Epithelial cell of prostate (primary cell): ENCODE measurements at places on chromosomes 7 and 10.

DNA sequence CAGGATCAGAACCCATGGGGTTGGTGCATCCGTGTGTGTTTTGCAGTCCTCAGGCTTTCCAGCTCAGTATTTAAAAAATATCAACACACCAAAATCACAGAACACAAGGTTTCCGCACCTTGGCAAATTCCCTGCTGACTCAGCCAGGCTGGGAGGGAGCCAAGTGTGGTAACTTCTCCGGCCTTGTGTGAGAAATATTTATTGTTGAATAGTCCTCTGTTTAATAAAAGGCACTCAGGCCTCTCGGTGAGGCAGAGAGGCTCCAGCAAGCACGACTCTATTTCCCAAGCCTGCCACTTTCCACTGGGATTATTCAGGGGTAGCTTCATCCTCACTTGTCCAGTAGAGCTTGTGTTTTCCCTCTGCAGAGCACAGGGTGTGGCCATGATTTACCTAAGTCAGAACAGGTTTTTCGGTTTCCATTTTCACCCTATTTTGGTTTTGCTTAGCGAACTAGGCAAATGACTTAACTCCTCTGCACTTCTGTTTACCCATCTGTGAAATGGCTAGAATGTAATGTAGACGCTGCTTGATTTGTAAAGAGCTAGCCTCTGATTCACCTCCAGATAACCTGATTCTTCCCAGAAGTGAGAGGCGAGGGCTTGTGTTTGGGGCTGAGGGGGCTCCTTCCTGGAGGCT, 13.0 kb upstream of the CHST15 start:
- peak; percentile 78 for DNase-seq

- DNase-seq = no peak
Observed at GRCh38 chr7:82741493-82741892, 297.9 kb upstream of the CACNA2D1 start.

DNA sequence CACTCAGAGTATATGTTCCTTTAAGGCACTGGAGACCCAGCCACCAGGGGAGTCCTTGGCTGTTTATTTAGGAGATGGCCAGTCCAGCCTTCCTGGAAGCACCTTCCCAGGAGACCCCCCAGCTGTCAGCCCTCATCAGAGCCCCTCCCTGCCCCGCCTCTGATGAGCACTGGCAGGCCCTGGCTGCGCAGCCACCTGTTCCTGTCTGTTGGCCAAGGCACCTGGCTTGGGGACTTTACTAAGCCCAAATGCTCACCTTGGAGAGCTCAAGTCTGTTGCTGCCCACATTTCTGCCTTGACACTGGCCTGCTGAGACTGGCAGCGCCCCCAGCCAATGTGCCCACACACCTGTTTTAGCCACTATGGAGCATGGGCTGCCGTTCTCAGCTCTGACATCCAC, 124.7 kb downstream of the ELMO1 start:
- no peak for DNase-seq

DNA sequence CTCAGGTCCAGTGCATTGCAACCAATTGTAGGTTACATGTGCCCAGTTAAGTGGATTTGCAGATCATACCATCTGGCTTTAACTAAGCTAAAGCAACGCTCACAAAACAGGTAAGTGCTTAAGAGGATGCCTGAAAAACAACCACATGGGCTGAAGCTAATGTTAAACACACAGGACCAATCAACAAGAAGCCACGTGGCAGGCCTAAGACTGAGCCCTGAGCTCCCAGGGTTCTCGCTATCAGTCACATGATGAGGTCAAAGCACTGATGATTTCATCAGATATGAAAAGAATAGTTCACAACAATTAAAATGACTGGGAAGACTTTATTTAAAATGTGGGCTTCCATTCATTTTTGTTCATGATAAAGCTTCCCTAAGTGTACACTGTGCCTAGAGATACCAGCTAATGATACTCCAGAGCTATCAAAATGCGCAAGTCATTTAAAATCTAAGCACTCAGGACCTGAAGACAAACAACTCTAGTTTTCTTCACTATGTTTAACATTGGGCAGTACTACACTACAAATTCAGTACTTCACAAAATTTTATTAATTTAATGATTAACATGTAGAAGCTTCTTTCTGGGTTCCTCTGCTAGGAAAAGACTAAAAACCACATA, 90.6 kb downstream of the PIP4K2A start:
- DNase-seq = no peak

- DNase-seq = no peak
Observed at GRCh38 chr7:98085674-98086073, 21.0 kb upstream of the LMTK2 start.

GRCh38 chr10:129745186-129745750, 218.8 kb downstream of the EBF3 start:
- no peak for DNase-seq

DNA sequence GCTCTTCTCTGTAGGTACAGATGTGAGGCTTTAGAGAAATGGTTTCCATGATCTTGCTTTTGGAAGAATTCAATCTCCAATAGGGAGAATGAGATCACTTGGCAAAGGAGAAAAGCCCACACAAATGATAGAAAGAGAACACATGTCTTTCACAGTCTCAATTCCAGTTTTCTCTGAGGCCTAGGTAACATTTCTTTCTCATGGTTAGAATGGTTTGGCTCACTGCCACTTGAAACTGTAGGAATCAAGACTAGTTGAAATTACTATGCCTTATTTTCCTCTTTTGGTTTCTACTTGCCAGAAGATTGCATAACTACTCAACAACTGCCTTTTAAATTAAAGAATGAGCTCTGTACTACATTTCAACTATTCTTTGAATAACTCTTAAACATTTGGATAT, 276.5 kb upstream of the TEX47 start:
- DNase-seq = no peak

DNA sequence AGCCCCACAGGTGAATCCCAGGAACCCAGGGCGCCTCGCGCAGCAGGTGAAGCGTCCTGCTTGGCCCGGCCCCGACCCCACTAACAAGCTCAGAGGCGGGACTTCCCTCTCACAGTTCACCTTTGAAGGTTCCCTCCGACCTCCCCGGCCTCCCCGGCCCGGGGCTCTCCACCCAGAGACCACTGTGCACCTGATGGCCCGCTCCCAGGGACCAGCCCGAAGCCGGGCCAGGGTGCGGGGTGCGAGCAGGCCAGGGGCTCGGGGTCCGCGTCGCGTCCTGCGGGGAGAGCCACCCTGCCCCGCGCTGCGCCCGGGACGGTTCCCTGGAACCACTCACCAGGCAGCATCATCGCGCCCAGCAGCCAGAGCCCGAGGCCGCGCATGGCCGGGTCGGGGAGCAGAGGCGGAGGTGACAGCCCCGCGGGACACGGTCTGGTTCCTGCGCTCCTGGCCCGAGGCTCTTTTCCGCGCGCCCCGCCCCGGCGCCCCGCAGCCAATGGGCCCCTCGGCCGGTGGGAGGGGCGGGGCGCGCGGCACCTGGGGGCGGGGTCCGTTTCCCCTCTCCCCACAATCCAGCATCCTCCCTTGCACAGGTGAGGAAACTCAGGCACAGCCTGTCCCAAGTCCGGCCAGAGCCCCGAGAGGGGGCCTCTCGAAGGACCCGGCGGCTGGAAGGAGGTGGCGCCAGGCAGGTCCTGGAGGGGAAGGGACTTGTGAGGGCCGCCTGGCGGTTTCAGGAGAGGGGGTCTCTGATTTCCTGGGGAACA, at the start of gene ADAM8:
Gene ADAM8, minus strand, starts transcription at position 434 of the 767 bp plus-strand sequence. Its CDS starts 51 bp downstream, at position 383.
- no peak for DNase-seq

DNA sequence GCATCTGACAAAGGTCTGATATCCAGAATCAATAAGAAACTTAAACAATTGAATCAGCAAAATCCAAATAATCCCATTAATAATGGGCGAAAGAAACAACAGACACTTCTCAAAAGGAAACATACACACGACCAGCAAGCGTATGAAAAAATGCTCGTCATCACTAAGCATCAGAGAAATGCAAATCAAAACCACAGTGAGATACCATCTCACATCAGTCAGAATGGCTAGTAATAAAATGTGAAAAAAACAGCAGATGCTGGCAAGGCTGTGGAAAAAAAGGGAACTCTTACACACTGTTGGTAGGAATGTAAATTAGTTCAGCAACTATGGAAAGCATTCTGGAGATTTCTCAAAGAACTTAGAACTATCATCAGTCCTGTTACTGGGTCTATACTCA, 496.7 kb downstream of the SH2D4B start:
- DNase-seq = no peak

DNA sequence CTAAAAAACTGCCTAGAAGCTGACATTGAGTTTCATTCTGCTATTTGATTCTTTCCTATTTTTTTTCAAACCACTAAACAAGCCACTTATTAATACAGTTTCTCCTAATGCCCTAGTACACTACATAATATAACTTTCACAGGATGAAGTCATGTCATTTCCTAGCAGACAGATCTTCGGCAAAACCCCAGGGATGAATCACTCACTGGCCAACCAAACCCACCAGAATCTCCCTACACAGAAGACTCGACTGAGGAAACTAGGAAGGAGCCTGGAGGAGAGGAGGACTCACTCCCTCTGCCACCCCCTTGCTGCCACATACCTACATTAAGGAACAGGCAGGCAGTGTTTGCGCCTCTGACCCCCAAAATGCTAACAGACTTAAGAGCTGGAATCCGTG, 33.4 kb downstream of the XPNPEP1 start:
- no peak for DNase-seq

- no peak for DNase-seq
Observed at GRCh38 chr10:70145166-70145665, 1.3 kb downstream of the TYSND1 start.

- no peak for DNase-seq
Observed at GRCh38 chr7:87628780-87629569, 777 bp downstream of the RUNDC3B start.

DNA sequence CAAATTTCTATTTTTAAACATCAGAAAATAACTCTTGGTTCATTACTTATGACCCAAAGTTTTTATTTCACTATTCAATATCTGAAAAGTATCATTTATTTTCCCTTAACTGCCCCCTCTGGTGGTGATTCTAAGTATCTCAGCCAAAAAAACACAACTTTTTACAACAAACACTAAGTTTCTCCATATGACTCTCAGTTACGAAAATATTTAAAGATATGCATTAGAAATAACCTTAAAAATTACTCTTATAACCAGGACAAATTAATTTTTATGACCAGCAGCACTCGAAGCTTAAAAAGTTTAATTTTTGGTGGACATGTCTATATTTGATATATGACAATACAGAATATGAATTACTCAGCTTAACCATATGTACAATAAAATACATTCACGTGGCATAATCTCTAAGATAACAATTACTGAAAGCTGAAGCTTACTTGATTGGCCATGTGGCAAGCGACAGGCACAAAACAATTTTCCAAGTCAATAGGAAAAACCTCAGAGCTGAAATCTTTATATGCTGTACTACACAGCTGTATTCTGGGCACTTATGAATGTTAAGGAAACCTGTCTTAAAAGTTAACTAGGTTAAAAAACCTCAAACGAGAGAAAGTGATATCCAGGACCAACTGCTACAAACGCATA, 2.3 kb downstream of the HNRNPA2B1 start:
- no peak for DNase-seq

DNA sequence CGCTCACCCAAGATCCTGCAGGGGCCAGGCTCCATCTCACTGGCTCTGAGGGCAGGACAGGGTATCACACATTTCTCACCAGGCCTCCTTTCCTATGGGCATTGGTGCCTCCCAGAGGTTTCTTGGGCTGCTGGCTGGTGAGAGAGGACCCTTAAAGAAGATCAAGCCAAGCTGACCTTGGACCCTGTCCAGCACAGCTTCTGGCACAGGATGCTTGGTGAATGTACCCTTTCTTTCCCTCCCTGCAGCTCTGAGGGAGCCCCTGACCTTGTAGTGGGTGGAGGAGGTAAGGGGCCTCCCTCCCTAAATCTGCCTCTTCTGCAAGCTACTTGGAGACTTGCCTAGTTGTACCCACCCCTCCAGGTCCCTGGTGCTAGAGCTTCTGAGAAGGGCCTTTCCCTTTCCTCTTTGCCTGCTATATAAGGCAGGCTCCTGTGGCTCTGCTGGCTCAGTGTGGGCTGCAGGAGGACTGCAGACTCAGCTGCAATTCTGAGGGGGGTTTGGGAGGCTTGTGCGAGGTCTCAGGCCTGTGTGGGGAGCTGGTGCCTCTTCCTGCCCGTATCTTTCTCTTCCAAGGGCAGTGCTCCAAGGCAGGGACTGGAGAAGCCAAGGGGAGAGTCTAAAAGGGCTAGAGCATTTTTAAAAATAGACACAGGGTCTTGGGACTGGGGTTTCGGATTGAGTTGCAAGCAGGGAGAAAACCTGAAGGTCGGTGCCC, 11.7 kb upstream of the TRIM8 start:
- no peak for DNase-seq

DNA sequence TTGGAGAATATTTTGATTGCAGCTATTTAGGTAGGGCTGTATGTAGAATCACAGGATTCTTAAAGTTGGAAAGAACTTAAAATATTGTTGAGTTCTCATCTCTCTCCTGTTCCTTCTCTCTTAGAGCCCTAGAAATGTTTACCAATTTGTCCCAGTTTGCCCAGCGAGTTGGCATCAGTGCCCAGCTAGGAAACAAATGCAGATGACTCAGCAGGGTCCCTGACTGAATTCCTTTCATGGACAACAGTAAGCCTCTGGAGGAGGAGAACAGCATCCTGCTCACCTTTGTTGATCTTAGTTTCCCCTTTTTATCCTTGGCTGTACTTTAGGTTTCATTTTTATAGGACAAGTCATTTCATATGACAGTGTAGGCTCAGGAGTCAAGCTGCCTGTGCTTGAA, 89.3 kb downstream of the SEC23IP start:
- no peak for DNase-seq

GRCh38 chr7:25852211-25852938, 299.6 kb upstream of the NFE2L3 start:
- DNase-seq = no peak

DNA sequence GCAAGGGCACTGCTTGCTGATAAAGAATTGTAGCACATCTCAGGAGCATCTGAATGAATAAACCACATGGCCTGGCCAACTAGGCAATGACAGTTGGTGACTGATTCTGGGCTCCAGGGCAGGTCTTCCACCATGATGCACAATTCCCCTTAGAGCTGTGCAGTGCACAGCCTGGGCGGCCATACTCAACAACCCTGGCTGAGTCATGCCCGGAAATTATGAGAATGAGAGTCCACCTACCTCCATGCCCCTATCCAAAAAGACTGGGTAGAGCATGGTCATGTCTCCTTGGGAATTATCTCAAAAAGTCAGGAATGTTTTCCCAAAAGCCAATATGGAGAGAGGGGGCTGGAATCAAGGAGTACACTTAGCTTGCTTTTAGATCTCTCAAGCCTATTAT, 425.6 kb downstream of the PLXNA4 start:
- DNase-seq = no peak

- no peak for DNase-seq
Observed at GRCh38 chr10:48231699-48232315, 42.7 kb downstream of the FRMPD2 start.

GRCh38 chr7:27647046-27647445, 15.6 kb downstream of the HIBADH start:
- DNase-seq = peak; percentile 43

- no peak for DNase-seq
Observed at GRCh38 chr10:28503114-28503513, 29.8 kb upstream of the WAC start.
